ENCODE measurements at places on chromosomes 2 and 18. TPM values are rescaled to one million over a fixed set of nuclear protein-coding genes. Genes with fewer than 3 reads are reported as not detected.

Gene BIRC6
- total RNA-seq, result 318 TPM

Gene AGXT
- total RNA-seq, result not detected

Gene NR4A2
- total RNA-seq, result 2.9 TPM

Gene ASB3
- total RNA-seq, result 51.2 TPM

Gene POMC
- total RNA-seq, result 1.5 TPM

- DNase-seq, result no peak
Observed at GRCh38 chr2:9796056-9797010, 46.9 kb upstream of the TAF1B start.

- DNase-seq, result no peak
Observed at GRCh38 chr2:165239230-165239629, at the start of gene SCN2A. SCN2A (plus strand) TSS chr2:165239414; CDS start chr2:165295824, 56,410 bp downstream.

DNA sequence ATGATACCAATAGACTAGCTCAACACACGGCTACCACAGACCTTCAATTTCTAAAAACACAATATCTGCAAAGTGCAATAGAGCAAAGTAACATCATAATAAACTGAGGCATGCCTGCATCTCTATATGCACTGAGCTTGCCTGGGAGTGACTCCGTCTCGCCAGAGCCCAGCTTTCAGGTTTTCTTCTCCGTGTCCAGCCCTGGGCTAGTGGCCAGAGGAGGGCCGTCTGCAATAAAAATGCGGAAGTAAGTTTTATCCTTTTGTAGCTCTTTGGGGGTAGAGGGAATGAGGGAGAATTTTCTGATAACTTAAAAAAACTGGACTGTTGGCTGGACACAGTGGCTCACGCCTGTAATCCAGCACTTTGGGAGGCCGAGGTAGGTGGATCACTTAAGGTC lies 41.0 kb upstream of the GPR17 start:
- no peak for DNase-seq

DNA sequence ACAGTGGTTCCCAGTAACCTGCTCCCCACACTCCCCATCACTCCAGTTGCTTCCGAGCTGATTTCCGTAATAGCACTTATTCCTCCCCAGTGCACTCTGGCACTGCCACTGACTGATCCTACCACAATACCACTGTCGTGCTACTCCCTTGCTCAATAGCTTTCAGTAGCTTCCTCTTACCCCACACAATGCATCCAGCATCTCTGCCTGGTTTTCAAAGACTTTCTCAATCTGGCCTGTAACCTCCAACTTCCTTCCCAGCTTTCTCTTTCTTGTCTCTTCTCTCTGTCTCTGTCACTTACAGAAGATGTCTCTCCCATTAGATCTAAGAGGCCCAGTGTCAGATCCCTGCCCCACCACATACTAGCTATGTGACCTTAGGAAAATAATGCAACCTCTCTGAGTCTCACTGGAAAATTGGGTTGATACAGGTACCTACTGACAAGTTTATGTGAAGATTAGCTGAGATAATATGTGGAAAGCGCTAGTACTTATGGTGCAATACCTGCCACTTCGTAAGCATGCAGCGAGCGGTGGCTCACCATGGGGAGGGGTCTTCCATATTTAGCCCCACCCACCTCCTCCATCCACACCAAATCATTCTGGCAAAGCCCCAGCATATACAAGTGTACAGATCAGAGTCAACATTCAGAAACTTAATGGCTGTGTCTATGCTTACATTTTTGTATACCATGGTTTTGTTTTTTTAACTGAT lies 36.7 kb downstream of the SFXN5 start:
- no peak for DNase-seq

DNA sequence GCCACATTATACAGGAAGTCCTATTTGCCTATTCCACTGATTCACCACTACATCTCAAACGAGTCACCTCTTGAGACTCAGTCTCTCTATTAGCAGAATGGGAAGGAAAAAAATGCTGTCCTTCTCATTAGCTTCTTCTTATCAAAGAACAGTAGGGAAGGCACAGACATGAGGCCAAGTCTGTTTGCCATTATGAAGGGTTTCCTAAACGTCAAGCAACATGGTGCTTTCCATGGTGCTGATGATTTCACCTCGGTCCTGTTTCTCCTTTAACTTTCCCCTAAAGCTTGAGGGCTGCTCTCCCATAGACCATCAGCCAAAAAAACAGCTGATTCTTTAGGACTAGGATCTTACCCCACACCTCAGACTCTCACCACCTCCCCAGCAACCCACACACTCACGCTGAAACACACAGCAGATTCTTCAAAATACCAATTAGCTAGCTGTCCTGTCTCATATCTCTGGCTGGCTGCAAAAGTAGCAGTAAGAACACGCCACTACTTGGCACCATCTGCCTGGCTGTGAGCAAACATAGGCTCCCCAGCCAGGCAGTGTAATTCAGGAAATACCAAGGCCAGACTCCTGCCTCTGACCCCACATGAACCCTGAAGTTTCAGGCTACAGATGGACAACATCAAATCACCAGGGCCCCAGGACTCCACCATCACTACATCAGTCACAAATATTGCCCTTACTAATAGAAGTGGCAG lies 30.5 kb downstream of the GALNT14 start:
- DNase-seq, result no peak

DNA sequence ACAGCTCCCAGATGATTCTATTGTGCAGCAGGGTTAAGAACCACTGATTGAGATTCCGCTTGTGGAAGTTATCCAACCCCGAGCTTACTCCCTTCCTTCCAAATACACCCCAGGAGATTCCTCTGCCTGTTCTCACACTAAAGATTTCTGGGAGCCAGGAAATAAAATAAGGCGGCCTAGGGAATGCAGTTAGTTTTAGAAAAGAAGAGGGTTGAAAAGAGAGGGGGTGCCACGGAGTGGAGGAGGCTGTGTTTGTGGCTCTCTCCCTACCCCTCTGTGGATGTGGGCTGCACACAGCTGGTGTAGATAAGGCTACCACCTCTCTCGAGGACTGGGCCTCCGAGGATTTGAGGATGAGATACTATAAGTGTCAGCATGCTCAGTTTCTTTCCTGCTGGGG lies 25.1 kb upstream of the SP3 start:
- DNase-seq, result no peak

GRCh38 chr2:223887127-223887526 lies 49.7 kb upstream of the AP1S3 start:
- no peak for DNase-seq

DNA sequence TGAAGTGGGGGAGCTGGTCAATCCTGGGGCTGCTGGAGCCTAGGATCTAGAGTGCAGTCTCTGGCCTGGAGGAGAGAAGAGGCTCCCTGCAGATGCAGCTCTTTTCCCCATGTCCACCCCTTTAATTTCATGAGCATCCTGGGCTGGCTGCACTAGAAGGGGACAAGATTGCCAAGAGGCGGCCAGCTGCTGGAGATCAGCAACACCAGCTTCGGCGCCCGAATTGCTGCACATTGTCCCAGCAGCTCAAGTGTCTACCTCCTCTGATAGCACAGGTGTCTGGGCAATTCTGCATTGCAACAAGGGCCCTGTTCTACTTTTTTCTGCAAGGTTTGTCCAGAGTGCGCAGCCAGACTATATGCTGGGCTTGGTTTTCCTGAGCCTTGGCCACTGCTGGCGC lies 125.7 kb downstream of the AGAP1 start:
- no peak for DNase-seq

GRCh38 chr18:33838054-33838453 lies 260.0 kb downstream of the ASXL3 start:
- DNase-seq, result no peak
